ENCODE measurements at places on chromosomes 11 and 22. TPM values are rescaled to one million over a fixed set of nuclear protein-coding genes. Genes with fewer than 3 reads are reported as not detected.

- no peak for DNase-seq
These were observed 40.0 kb downstream of the WNT11 start for GRCh38 chr11:76166314-76166713.

GRCh38 chr11:88086297-88086696, 88.9 kb downstream of the RAB38 start:
- no peak for DNase-seq

DNA sequence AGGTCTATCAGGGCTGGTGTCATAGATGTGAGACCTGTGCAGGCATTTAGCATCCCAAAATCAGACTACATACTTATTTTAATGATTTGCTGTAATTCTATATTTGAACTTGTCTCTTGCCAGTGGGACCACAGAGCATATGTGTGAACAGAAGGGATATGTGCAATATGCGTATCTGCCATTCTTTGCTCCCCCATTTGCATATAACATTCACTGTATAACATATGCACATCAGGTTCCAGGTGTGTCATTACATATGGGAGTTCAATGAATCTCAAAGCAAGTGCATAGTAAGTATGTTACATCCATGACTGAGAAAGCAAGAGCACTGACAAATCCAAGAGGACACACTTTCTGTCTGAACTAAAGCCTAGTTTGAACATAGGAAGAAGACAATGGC, 1115.1 kb upstream of the CNTN5 start:
- DNase-seq, result no peak

DNA sequence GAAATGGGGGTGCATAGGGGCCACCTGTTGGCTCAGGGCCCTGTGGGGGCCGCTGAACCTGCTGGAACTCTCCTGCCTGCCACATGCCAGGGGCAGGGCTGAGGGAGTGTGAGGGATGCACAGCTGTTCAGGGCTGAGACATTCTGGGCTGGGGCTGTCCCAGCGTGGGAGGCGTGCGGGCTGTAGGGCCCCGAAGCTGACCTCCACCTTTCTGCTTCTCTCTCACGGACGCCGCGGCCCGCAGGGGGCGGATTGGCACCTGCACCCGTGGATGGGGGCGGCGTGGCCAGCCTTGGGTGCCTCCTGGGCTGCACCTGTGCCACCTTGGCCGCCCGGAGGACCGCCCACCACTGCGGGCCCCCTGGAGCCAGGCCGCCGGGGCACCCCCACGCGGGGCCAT, 4.1 kb downstream of the CCDC188 start:
- no peak for DNase-seq

GRCh38 chr11:66317322-66317722, 478 bp upstream of the CD248 start:
- no peak for DNase-seq

DNA sequence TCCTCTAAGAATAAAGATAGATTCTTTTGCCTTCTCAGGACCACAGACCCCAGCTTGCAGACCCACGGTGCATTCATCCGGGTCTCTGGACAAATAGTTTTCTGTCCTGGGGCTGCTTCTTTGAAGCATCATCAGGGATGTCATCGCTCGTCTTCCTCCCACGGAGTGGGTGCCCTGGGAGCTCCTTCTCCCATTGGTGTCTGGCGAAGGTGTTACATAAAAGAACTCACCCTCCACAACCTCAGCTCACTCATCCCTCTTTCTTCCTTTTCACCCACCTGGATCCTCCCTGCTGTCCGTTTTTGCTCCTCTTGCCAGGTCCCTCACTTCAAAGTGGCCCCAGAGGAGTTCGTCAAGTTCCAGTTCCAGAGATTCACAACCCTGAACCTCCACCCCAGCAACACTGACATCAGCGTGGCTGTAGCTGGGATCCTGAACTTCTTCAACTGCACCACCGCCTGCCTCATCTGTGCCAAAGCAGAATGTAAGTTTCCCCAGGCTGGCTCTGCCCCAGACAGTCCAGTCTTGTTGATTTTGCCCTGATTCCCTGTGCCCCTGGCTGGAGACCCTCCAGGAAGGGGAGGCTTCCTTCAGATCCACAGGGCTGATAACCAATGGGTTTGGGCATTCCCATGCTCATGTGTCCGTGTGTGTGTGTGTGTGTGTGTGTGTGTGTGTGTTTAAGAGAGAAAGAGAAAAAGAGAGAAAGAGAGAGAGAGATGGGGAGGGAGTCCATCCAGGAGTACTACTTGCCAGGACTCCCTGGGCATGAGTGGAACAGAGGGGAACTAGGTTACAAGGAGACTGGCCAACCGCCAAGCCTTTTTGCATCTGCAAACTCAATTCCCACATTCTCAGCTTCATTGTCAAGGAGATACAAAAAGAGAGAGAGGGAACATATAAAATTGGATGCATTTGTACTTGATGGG, 204.2 kb upstream of the TBCEL start:
- no peak for DNase-seq

GRCh38 chr11:68690671-68691401, 6.5 kb downstream of the GAL start:
- DNase-seq, result no peak

- no peak for DNase-seq
These were observed 15.1 kb upstream of the SPON1 start for GRCh38 chr11:13947379-13947778.

- DNase-seq, result peak; percentile 48
These were observed 31.4 kb downstream of the CREB3L1 start for GRCh38 chr11:46308631-46309419.

GRCh38 chr22:21707677-21708076, 27.9 kb downstream of the YPEL1 start:
- DNase-seq, result no peak

DNA sequence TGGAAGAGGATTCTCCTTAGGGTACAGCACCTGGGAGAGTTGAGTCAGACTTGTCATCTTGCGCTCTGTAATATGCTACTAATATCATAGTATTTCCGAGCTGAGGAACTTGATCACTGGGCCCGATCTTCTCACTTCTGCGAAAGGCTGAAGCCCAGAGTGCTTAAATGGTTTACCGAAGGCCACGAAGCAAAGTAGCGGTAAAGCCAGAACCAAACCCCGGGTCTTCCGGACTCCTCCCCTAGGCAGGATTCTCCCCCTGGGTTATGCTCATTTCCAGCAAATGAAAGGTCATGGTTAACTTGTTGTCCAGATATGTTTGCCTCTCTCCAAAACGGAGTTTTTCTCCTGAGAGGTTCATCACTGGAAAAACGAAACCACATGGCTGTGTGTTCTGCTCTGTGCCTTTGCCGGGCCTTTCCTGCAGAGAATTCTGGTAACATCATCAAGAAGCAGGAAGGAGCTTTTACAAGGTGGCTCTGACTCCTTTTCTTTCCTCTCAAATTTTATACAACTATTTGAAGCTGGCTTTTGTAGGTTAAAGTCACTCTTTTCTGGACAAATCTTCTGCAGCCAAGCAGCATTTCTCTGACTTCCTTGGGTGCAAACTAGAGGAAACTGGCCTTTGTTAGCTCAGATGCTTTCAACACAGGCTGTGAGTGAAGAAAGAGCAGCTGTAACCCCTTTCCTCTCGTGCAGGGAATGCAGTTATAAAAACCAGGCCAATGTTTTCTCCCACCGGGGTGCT, 35.5 kb downstream of the UBASH3B start:
- DNase-seq, result no peak

DNA sequence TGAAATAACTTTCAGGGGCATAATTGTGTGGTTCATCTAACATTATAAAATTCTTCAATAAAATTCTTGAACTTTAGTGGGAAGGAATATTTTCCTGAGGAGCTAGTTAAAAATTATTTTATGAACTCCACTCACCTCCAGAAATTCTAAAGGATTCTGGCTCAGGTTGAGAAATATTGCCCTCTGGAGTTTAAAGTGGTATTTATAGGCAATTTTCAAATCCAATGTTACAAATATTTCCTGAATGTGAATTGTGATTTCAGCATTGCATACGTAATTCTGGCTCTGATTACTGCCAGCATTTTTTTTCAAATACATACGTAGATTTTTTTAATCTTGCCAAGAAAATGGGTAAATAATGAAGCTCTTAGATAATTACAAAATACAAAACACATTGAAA, 598.2 kb upstream of the ANO3 start:
- no peak for DNase-seq

GRCh38 chr22:48752451-48753380, 1075.0 kb downstream of the BRD1 start:
- no peak for DNase-seq

DNA sequence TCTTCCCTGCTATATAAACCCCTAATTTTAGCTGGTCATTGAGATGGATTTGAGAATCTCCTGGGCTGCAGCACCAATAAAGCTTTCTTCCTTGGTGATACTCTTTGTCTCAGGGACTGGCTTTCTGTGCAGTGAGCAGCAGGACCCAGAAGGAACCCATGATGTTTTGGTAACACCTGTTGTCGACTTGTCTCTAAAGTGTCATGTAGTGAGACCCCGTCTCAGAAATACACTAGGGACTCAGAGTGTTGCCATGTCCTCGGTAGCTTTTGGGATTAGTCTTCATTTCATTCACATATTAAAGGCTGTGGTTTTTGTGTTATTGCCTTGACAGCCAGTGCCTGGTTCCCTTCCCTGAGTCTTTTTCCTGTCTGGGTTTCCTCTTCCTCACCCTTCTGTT, 1078.7 kb downstream of the TBC1D22A start:
- DNase-seq, result no peak

DNA sequence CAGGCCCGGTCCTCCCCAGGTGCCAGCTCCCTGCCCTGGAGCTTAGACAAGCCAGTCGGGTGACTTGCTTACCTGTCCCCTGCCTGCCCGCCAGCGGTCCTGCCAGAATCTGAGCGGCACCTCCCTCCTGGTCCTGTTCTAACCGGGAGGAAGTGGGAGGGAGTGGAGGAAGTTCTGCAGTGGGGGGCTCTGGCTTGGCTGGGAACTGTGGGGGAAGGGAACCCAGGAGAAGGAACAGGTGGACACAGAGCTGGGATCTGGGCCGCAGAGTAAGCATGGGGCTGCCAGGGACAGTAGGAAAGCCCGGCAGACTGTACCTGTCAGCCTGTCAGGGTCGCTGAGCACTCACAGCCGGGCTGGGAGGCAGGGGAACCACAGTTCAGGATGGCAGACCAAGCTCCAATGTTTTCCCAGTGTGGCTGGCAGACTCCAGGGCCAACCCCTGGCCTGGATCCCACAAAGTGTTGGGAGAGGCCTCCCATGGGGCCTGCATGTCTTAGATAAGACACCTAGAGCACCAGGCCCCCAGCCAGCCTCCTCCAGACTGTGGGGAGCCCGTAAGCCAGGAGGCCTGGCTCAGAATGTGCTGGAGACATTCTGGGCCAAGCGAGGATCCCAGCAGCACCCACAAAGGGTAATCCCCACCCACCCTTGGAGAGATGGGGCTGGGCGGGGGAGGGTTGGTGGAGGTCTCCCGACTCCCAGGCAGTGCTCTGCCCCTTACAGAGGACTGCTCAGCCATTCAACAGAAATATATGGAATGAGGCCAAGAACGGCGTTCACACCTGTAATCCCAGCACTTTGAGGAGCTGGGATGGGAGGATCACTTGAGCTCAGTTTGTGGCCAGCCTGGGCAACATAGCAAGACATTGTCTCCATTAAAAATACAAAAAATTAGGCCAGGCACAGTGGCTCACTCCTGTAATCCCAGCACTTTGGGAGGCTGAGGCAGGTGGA, 2.3 kb downstream of the CYB5R3 start:
- DNase-seq, result no peak

Gene TECTA
- 0.15 TPM for total RNA-seq

Gene OR4A16
- total RNA-seq, result not detected

Gene RASSF10
- total RNA-seq, result not detected

Gene RIBC2
- total RNA-seq, result 2.9 TPM

Gene NCF4
- not detected for total RNA-seq

Gene TSPAN32
- total RNA-seq, result not detected

Gene KRTAP5-3
- not detected for total RNA-seq

Gene OR5P2
- total RNA-seq, result not detected

Gene TP53I11
- total RNA-seq, result 132 TPM

Gene PATE1
- total RNA-seq, result not detected

Gene OR51B2
- total RNA-seq, result not detected

All from Panc1 (cell line).